ENCODE measurements at places on chromosomes 7 and 10. TPM values are rescaled to one million over a fixed set of nuclear protein-coding genes. Genes with fewer than 3 reads are reported as not detected.

The PIK3CG gene
- total RNA-seq = 0.50 TPM

GRCh38 chr7:48285373-48285772 lies 114.1 kb downstream of the ABCA13 start:
- DNase-seq = no peak

GRCh38 chr10:32982911-32983909 lies 25.2 kb upstream of the ITGB1 start:
- peak; percentile 89 for DNase-seq

DNA sequence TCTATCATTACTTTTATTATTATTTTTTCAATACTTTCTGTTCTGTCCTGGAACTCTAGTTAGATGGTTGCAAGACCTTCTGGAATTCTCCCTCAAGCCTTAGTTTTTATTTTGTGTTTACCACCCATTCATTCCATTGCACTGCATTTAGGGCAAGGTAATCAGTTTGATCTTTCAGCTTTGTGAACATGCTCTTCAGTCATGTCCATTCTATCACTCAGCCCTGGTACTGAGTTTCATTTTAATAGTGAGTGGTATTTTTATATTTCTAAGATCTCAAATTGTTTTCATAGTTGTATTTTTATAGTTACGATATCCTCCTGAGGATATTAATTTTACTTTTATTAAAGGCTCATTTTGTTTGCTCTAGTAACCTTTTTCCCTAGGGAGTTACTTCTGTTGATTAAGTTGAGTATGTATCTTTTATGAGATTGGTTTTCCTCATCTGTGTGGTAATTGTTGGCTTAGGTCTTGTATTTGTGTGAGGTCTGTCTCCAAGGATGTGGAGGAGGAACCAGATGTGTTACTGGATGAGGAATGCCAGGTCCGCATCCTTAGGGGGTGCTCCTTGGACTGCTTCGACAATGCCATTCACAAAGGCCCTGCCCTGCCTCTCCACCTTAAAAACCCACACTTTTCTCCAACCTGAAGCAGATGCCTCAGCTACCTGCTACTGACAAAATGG lies 46.7 kb upstream of the RAB18 start:
- no peak for DNase-seq

- DNase-seq = no peak
These were observed 106.4 kb downstream of the BMPER start for GRCh38 chr7:34011696-34012095.

- no peak for DNase-seq
These were observed 35.9 kb upstream of the TSPAN33 start for GRCh38 chr7:129108581-129108980.

The PHKG1 gene
- total RNA-seq = not detected

GRCh38 chr7:145812218-145812617 lies 304.4 kb upstream of the CNTNAP2 start:
- no peak for DNase-seq

DNA sequence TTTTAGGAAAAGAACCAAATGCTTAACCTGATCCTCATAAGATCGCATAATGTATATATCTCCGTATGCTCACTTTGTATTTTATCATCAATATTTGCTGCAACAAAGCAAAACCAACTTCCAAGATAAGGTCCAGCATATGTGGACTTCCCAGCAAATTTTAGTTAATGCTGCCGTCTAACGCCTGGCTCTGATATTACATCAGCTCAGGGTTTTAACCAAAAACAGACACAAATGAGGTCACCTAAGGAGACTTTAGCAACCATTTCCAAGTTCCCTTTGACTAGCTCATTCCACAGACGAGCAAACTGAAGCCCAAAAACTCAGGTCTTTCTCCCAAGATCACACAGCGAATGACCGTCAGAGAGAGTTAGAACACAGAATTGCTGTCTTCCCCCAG lies 59.4 kb upstream of the UCN3 start:
- DNase-seq = no peak

The ATP5MK gene
- 384 TPM for total RNA-seq

DNA sequence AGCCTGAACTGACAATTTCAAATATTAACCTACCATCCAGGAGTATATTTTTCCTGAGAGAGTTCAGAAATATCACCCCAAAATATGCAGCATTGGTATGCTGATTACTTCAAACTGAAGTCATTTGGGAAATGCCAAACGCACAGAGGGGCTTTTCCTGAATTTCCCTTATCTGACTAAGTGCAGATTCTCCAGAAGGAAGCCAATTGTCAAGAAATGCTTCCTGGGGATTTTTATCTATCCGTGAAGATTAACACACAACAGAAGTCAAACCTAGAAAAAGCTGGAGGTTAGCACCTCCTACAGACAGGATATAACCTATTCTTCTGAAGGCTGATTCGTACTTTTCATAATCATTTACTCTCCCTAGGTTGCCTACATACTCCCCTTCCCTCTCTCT lies 91.0 kb downstream of the AKR1D1 start:
- no peak for DNase-seq

DNA sequence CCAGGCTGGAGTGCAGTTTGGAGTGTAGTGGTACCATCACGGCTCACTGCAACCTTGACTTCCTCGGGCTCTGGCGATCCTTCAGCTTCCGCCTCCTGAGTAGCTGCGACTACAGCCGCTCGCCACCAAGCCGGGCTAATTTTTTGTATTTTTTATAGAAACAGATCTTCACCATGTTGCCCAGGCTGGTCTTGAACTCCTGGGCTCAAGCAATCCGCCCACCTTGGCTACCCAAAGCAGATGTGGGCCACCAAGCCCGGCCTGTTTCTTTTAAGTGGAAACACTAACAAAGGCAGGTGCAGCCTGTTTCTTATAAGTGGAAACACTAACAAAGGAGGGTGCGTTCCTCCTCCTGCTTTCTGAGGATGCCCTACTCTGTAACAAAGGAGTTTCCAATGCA lies 18.2 kb downstream of the PRF1 start:
- no peak for DNase-seq

The TWIST1 gene
- 6.3 TPM for total RNA-seq

GRCh38 chr7:40978047-40978446 lies 724.8 kb downstream of the INHBA start:
- no peak for DNase-seq

DNA sequence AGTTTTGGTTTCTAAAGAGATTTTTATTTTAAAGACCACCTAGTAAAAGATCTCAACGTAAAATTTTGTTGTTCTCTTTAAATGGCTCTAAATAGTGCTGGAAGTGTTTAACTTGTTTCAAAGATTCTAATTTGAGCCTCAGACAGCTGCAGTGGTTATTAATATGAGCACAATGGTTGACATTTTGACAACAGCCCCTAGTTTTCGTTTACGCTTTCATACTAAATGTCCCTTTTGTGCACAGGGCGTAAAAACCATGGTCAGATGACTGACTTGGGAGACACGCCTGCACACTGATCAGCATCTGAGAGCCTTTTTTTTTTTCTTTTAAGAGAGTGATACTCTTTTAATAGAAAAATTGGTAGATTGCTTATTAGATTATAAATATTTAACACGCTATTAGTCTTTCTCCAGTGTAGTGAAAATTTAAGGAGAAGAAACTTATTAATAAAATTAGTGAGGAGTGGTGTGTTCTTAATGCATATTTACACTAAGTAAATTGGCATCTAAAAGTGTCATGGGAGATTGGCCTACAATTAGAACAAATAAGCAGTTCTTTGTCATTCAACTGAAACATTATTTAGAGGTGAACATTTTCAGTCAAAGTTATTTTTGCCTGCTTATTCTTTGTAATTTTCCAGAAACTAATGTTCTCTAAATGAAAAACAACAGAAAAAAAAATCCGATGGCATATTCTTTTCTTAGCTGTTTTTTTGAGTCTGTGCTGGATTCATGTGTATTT lies 182.8 kb upstream of the PHYHIPL start:
- no peak for DNase-seq

GRCh38 chr7:42469341-42469740 lies 232.3 kb upstream of the GLI3 start:
- DNase-seq = no peak

The CLCN1 gene
- total RNA-seq = not detected

DNA sequence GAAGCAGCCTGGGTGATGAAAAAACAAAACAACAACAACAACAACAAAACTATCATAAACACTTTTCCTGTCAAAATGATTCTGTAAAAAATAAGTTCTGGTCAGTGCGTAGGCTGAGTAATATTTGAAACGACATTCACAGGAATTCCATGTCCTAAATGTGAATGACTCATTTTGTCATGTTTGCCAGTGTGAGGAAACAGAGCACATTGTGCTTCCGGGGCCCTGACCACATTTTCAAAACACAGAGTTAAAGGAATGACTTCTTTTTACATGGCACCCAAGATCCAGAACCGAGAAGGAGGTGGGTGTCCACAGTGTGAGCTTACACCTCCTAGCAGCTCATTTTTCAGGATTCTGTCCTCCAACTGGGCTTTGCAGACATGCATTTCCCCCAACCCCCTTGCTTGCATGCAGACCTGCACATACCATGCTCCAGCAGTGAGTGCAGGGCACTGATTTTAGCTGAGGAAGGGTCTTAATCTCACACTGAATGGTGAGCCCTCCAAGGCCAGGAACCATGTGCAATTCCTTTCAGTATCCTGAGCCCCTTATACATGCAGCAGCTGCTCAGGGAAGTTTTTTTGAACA lies 3.0 kb downstream of the CLRN3 start:
- peak; percentile 34 for DNase-seq

GRCh38 chr10:38003588-38003987 lies 6.9 kb upstream of the ZNF33A start:
- DNase-seq = no peak

Measured in kidney epithelial cell (primary cell).